Heart left ventricle (tissue), 16 donors: ENCODE measurements at places on chromosomes 12 and 14. TPM values are rescaled to one million over a fixed set of nuclear protein-coding genes. Genes with fewer than 3 reads are reported as not detected.

Gene FOXN3
- total RNA-seq, result 111 TPM

DNA sequence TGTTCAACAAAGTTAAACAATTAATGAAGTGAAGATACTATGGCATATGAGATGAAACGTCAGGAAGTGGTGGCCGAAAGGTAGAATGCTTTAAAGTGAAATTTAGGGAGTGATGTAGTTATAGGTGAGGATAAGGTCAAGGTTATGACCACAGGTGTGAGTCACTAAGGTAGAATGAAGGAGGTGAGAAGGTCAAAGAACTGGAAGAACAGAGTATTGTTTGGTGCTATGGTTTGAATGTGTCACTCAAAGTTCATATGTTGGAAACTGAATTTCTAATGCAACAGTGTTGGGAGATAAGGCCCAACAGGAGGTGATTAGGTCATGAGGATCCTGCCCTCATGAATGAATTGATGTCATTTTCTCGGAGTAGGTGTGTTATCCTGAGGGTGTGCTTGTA, 293.6 kb downstream of the NELL2 start:
- DNase-seq, result no peak

DNA sequence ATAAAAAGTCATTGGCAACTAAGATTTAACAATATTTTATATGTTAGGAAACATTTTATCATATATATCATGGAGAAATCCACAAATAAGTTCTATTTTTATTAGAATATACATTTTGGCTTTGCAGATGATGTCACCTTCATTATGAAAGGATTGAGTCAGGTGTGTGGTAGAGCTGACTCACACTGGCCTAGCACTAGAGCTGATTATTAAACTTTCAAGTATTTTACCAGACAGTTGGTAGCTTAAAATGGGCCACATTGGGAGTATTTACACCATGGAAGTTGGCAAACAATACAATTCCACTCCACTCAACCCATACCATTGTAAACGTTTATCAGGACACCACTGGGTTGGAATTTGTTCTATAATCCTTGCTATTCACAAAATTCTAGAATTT, 1036.6 kb downstream of the TRHDE start:
- DNase-seq, result no peak

Gene KRT6C
- not detected for total RNA-seq

DNA sequence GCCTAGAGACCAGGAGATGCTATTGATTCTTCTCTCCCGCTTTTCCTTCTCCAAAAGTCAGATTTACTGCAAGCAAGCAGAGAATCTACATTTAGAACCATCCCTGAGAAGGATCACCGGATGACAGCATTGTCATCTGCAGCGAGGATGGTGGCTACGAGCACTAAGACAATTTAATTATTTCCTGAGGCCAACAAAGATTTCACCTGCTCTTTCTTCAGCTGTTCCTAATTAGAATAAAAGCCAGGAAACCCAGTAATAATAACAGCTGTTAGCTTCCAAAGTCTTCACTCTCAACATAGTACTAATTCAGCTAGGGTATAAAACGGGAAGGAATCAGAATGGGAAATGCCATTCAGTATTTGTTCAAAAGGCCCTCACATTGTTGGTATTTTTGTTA, 53.3 kb downstream of the TMTC1 start:
- DNase-seq, result no peak

DNA sequence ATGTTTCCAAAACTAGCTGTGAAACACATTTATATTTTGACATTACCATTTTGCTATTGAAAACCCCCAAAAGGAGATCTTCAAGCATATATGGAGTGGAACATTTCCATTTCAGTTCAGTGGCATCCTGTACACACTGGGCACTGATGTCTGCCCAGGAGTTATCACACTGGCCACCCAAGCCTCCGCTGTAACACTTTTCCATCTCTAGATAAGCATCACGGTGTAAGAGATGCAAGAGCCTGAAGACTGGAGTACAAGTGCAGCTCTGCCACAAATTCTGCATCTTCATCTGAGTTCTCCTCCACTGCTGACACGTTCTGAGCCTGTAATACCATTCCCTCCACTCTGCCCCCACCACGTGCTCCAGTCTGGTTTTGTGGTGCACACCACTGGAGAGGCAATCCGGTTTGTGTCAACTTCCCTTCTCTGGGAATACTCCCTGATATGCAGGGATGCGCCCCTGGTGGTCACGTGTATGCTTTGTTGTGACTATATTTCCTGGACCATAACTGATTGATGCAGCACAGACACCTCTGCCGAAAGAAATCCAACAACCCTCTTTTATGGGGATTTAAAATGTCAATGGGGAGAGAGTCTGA, 12.7 kb downstream of the SPTLC2 start:
- peak; percentile 48 for DNase-seq

Gene IAPP
- total RNA-seq, result not detected

DNA sequence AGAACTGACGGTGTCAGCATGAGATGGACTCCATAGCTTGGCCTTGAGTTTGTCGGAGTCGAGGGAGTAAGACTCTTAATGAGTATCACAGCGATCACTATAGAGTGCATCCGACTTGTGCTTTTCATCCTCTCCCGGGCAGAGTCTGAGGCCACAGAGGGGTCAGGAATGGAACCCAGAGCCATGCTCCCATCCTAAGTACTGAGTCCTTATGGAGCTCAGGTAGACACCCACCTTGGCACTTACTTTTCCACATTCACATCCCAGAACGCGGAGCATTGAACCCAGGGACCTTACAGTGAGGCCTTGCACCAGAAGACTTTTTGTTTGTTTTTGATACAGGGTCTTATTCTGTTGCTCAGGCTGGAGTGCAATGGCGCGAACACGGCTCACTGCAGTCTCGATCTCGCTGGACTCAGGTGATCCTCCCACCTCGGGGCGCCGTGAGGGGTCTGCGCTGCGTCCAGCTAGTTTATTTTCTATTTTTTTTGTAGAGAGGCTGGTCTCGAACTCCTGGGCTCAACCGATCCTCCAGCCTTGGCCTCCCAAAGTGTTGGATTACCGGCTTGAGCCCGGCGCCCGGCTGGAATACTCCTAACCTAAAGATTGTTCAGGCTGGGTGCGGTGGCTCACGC, 719 bp upstream of the SRSF9 start:
- no peak for DNase-seq

DNA sequence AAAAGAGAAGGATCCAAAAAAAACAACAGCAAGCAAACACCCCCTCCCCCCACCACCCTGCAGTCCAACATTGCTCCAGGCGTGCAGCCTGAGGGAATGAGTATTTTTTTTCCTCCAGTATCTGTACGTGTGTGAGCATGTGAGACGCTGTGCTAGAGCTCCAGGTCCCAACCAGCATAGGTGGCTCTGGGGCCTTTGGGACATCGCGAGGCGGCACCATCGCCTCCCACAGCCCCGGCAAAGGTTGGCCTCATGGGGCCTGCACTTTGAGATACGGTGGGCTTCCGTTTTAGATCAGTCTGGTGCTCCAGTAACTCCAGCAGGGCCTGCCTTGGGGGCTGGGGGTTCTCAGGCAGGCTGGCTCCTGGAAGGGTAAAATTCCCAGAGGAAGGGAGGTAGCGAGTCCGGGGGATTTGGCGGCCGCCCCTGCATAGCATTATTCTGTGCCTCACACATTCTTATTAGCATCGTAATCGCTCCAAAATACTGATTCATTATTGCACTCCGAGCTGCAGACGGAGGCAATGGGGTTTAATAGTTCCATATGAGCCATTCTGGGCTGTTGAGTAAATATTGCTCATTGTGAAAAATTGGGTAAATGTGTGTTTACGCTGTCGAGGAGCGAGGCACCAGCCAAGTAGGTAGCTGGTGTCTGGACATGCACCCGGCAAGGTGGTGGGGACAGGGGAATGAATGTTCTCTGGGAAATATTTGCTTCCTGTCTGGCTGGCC, 143.1 kb upstream of the MYL2 start:
- DNase-seq, result no peak

DNA sequence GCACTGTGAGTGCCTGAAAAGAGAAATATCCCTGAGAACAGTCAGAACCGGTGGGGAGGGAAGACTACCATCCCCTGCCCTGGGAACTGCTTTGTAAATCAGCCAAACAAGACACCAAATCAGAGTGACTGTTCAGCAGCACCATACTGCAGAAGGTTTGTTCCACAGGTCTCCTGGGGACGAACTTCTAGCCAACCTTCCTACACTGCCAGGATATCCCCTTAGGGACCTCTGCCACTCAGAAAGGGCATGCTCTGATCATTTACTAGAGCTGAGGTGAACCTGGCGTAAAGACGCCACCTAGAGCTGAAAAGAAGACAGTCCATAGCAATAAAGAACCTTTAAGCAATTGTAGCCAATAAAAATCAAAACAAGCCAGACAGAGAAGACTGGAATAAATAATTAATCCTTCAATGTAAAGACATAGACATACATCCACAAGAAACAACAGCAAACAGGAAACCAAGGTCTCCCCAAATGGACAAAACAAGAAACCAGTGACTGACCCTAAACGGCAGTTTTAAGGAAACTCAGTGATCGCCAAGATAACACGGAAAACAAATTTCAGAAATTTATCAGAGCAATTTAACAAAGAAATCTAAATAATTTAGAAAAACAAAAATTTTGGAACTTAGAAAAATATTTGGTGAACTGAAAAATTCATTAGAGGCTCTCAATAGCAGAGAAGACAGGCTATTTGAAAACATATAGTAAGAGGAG, 228.1 kb upstream of the AMIGO2 start:
- DNase-seq, result no peak

Gene RNASE1
- total RNA-seq, result 127 TPM

- DNase-seq, result no peak
These were observed 123.1 kb downstream of the SRGAP1 start for GRCh38 chr12:63967358-63968145.

Gene WBP11
- total RNA-seq, result 53.8 TPM

Gene TSPAN8
- total RNA-seq, result not detected

DNA sequence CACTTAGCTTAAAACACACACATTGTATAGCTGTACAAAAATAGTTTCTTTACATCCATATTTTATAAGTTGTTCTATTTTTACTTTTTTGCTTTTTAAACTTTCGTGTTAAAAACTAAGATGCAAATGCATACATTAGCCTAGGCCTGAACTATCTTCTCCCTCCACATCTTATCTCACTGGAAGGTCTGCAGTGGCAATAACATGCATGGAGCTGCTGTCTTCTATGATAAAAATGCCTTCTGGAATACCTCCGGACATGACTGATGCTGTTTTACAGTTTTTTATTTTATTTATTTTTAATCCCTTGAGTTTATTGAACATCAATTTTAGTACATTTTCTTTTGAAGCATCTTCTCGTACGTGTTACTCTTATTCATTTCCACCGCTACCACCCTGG, 112.3 kb upstream of the TSPAN8 start:
- no peak for DNase-seq

Gene FAM181A
- not detected for total RNA-seq

Gene CCDC197
- 0.57 TPM for total RNA-seq

DNA sequence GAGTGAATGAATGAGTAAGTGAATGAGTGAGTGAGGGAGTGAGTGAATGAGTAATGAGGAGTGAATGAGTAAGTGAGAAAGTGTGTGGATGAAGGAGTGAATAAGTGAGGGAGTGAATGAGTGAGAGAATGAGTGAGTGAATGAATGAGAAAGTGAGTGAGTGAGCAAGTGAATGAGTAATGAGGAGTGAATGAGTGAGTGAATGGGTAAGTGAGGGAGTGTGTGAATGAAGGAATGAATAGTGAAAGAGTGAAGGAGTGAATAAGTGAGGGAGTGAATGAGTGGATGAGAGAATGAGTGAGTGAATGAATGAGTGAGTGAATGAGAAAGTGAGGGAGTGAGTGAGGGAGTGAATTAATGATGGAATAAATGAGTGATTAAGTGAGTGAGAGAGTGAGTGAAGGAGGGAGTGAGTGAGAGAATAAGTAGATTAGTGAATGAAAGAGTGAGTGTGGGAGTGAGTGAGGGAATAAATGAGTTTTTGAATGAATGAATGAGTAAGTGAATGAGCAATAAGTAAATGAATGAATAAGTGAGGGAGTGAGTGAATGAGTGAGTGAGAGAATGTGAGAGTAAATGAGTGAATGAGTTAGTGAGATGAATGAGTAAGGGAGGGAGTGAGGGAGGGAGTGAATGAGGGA, 364.5 kb downstream of the ADGRD1 start:
- no peak for DNase-seq

Gene ADAM21
- total RNA-seq, result not detected

- peak; percentile 53 for DNase-seq
These were observed 2.0 kb downstream of the ARL6IP4 start for GRCh38 chr12:122982477-122982815.

DNA sequence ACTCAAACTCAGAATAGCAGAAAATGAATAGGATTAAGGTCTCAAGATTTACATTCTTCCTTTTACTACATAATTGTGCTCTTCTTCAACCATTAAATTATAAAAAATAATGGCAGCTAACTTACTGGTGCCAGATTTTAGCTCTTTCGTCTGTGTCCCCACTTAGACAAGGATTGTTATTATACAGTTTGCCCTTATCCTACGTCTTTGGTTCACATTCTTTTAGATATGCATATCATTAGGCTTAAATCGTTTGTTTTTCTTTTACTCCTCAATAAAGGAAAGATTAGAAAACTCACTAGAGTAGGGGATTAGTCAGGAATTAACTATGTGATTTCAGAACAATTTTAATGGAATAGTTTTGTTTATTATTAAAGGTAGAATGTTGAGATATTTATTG, 129.6 kb upstream of the GARIN2 start:
- no peak for DNase-seq

Gene KERA
- not detected for total RNA-seq

Gene AQP5
- total RNA-seq, result 0.51 TPM
